ENCODE measurements at places on chromosomes 6 and 20.

GRCh38 chr6:13304580-13305260 is 23.6 kb downstream of the TBC1D7 start:
- no peak for DNase-seq

GRCh38 chr6:16278048-16278724 is 39.8 kb downstream of the GMPR start:
- DNase-seq, result peak; percentile 75

GRCh38 chr6:91683240-91683639 is 1096.4 kb upstream of the MAP3K7 start:
- DNase-seq, result no peak

GRCh38 chr6:125791820-125792165 is 1.0 kb downstream of the NCOA7 start:
- no peak for DNase-seq

DNA sequence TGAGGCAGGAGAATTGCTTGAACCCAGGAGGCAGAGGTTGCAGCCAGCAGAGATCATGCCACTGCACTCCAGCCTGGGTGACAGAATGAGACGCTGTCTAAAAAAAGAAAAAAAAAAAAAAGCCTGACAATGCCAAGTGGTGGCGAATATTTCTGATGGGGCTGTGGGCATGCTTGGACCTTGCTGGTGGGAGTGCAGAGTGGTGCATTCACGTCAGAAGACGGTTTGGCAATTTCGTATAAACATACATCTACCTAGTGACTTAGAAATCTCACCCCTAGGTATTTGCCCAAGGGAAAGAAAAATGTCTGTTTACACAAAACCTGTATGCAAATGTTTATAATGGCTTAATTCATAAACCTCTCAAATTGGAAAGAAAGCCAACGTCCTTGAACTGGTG is 33.6 kb downstream of the CTCFL start:
- DNase-seq, result no peak

DNA sequence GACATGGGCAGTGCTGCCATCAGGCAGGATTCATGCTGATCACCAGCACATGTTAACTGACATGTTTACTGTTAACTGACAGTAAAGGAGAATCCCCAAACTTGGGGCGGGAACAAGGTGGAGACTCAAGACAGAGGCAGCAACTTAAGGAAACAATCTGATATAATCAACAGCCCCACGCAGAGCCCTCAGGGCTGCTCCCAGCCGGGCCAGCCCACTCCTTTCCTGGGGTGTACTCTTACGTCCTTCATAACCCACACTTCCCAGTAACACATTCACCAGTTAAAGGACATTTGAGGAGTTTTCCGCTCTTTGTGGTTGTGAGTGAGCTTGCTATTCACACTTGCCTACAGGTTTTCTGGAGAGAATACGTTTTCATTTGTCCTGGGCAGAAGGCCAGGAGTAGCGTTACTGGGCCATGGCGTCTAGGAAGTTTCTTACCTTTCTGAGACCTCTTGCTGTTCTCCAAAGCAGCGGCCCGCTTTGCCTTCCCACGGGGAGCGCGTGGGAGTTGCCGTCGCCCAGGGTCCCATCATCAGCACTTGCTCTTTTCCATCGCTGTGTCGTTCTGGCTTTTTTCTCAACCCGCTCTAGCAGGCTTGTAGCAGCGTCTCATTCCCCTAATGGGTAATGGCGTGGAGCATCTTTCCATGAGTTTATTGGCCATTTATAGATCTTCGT is 56.4 kb downstream of the FOXF2 start:
- peak; percentile 42 for DNase-seq

DNA sequence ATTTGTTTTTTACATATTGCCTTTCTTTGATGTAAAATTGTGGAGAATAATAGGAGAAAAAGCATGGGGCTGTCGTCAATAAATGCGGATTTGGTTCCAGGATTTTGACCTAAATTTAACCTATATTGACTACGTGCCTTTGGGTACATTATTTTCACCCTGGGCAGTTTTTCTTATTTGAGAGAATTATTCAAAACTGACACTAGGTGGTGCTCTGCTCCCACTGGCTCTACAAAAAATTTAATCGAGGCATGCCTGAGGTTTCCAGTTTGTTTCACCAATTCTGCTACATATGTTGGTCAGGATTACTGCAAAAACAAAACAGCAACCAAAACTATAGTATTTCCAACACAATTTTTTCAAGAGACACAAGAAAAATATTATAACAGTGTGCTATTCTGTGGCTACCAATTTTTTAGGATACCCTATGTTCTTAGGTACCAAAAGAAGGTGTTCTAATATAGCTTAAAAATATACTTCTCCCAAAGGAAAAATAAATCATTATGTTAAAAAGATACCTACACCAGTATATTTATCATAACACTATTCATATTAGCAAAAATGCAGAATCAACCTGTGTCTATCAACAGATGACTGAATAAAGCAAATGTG is 48.6 kb upstream of the FABP7 start:
- no peak for DNase-seq
